ENCODE measurements at places on chromosomes 16 and 17.

DNA sequence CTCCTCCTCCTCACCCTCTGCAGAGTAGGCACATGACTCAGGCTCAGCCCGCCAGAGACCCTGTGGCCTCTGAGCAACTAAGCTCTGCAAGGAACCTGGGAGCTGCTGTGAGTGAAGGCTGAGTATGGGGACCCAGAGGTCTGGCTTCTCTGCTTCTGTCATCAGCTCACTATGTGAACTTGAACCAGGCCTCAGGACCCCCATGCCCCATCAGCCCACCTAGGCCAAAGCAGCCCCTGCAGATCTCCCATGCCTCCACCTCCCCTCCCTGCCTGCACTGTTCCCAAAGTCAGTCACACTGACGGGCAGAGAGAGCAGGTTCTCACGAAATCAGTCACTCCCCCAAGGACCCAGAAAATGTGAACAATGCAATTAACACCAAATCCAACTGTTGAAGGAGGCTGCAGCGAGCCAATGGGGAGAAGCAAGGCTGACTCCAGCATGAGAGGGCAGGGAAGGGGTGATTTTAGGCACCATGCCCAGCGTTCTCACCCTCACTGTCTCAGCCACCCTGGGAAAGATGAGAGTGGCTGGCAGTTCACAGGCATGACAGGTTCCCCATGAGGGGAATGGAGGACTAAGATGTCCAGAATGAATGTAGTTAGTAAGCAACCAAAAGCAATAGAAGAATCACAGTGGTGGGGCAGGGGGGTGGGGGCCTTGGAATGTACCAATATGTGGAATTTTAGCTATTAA lies 60.6 kb downstream of the BEAN1 start:
- peak; percentile 17 for DNase-seq

GRCh38 chr16:62225675-62226074 lies 189.4 kb upstream of the CDH8 start:
- peak; percentile 52 for DNase-seq

- no peak for DNase-seq
Observed at GRCh38 chr17:56926270-56926669, 12.4 kb upstream of the TRIM25 start.

DNA sequence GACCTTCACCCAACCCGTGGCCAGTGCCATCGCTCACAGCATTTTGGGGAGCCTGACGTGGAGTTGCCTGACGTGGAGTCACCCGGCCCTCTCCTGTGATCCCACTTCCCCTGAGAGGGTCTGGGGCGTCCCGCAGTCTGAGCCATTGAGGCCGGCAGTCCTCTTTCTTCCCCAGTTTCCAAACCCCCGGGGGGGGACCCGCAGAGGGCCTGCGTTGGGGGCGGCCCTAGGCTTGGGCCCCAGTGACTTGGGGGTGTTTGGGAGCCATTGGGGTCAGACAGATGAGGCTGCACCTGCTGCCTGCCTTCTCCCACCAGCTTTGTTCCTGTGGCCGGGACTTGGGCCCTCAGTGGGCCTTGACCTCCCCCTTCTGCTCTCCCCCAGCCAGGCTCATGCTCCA lies 1.7 kb downstream of the RHOT2 start:
- DNase-seq, result no peak

DNA sequence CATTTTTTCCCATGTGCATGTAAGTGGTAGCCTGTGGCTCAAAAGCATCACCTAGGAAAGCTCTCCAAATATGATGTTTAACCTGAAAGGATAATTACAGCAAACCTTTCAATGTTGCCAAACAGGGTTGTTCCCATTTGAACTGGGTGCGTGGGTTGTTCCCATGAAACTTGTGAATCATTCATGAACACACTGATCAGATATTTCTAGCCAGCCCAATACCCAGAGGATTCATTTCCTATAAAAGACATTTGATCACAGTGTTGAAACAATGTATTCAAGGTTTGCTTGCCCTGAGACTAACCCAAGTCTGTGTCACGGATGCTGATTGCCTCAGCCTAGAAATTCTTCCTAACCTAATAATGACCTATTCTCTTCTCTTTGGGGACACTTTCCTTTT lies 12.9 kb downstream of the KRT39 start:
- peak; percentile 78 for DNase-seq

- DNase-seq, result no peak
Observed at GRCh38 chr16:3171855-3172593, 16.0 kb upstream of the OR1F1 start.

DNA sequence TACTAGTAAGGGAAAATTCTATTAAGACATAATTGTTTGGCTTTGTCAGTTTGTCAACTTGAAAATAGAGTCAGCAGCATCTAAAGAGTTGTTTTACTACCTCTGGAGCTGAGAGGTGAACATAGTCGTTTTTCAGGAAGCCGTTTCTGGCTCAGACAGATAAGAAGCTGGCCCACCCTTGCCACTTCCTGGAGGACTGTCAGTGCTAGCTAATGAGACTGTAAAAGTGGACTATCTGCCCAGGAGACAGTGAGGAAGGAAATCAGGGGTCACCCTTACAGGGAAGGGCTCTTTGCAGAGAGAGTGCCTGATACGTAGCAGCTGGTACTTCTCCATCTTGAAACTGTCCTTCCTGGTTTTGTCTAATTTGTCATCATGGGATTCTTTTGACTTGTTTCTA lies 328.7 kb downstream of the WWOX start:
- DNase-seq, result no peak

DNA sequence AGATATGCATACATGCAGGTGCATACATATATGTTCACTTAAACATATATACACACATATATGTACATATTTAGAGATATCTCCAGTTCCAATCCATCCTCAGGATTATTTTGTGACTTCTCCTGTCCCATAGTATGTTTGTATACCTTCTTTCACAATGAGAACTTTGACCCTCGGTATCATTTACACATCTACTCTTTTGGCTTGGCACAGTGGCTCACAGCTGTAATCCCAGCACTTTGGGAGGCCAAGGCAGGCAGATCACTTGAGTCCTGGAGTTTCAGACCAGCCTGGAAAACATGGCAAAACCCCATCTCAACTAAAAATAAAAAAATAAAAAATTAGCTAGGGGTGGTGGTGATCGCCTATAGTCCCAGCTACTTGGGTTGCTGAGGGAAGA lies 148.1 kb upstream of the CCL2 start:
- no peak for DNase-seq

DNA sequence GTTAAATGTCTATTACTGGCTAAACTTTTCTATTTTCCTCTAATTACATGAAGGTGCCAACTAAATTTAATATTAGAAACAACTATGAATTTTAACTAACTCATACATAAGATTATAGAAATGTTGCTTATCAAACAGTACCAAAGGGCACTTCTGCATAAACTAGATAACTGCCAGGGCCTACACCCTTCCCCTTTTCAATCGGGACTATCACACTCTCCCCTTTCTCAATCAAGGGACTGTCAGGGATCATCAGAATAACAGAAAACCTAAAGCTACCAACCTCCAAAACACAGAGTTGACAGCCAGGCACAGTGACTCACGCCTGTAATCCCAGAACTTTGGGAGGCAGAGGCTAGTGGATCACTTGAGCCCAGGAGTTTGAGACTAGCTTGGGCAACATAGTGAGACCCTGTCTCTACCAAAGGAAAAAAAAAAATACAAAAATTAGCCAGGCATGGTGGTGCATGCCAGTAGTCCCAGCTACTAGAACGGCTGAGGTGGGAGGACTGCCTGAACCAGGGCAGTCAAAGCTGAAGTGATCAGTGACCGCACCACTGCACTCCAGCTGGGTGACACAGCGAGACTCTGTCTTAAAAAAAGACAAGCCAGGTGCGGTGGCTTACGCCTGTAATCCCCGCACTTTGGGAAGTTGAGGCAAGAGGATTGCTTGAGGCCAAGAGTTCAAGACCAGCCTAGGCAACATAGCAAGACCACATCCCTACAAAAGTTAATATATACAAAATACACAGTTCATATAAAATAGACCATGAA lies 3.2 kb upstream of the PHLPP2 start:
- no peak for DNase-seq

- DNase-seq, result no peak
Observed at GRCh38 chr17:50163843-50164696, 1.7 kb upstream of the SGCA start.

DNA sequence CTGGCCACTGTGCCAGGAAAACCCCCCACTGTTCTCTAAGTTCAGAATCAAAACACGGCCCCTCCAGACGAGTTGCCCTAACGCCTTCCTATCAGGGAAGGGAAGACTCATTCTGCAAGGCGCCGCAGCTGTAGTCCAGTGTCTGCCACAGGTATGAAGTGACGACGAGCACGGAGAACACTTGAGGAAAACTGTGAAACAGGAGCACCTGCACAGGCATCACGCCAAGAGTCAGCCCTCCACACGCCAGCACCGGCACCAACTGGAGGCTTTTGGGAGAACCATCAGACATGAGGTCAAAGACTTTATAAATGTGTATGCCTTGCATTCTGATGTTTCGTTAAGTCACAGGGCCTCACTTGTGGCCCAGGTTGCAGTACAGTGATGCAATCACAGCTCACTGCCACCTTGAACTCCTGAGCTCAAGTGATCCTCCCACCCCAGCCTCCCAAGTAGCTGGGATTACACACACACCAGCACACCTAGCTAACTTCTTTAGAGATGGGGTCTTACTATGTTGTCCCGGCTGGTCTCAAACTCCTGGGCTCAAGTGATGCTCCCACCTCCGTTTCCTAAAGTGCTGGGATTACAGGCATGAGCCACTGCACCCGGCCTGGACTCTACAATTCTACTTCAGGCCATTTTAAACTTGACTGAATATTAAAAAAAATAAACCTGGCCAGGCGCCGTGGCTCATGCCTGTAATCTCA lies 22.9 kb downstream of the KLHDC4 start:
- no peak for DNase-seq

DNA sequence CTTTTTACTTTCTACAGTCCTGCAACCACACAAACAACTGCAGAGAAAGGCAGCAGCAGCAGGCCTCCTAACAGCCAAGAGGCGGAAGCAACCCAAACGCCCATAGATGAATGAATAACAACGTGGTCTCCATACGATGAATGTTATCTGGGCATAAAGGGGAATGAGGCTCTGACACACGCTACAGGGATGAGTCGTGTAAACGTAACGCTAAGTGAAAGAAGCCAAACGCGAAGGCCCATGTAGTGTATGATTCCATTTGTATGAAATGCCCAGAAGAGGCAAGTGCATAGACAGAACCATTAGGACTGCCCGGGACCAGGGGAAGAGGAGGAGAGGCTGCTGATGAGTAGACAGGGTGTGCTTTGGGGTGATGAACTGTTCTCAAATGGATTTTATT lies 94.8 kb upstream of the DNAH17 start:
- peak; percentile 55 for DNase-seq

- no peak for DNase-seq
Observed at GRCh38 chr16:66144641-66145040, 221.8 kb upstream of the CDH5 start.

DNA sequence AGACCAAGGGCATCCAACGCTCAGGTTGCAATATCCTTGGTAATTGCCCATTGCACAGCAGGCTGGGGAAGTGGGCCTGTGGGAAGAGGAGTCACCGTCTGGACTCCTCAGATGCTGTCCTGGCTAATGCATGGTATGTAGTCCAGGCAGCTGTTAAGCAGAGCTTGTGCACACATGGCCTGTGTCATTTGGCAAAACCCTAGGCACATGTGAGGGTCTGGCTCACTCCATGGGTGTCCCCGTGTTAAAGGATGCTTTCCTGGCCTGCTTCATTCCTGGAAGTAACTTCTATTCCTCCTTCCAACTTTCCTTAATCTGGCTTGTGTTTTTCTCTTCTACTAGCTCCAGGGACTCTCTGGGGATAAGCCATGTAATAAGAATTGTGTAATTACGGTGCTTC lies 378.0 kb upstream of the CA10 start:
- DNase-seq, result no peak

GRCh38 chr17:11921296-11921695 lies 76.0 kb downstream of the ZNF18 start:
- DNase-seq, result no peak

DNA sequence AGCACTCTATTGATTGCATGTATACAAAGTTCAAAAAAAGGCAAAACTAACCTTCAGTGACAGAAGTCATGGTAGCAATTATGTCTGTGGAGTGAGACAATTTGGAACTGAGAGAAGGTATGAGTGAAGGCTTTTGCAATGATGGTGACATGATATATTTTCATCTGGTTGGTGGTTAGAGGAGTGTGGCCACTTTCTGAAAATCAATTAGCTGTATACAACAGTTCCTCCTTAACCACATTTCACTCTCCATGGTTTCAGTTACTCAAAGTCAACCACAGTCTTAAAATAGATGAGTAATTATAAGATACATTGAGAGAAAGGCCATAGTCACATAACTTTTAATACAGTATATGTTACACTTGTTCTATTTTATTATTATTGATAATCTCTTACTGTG lies 26.2 kb downstream of the ADAMTS18 start:
- no peak for DNase-seq

DNA sequence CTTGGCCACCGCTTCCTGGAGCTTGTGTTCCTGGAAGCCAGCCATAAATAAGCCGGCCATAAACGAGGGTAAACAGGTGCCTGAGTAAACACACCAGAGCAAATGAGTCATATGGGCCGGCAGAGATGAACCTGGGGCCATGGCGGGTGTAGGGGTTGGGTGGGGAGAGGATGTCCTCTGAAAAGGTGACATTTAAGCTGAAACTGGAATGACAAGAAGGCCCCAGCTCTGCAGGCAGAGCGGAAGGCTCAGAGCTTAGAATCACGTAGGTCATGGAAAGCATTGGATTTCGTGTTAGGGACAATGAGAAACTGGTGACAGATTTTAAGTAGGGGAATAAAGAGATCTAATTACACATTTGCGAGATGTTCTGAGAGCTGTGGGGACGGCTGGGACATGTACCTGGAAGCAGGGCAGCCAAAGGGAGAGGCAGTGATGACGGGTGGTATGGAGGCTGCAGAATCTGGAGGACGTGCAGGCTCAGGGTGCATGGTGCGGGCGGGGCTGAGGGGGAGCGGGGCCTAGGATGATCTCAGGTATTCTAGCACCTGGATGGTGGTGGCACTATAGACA lies 8.1 kb upstream of the DNASE1 start:
- DNase-seq, result no peak

DNA sequence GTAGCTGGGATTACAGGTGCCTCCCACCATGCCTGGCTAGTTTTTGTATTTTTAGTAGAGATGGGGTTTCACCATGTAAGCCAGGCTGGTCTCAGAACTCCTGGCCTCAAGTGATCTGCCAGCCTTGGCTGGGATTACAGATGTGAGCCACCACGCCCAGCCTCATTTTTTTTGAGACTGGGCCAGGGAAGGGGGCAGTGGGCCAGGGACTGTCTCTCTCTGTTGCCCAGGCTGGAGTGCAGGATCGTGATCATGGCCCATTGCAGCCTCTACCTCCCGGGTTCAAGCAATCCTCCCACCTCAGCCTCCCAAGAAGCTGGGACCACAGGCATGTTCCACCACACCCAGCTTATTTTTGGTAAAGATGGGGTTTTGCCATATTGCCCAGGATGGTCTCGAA lies 16.0 kb downstream of the RSL1D1 start:
- no peak for DNase-seq

DNA sequence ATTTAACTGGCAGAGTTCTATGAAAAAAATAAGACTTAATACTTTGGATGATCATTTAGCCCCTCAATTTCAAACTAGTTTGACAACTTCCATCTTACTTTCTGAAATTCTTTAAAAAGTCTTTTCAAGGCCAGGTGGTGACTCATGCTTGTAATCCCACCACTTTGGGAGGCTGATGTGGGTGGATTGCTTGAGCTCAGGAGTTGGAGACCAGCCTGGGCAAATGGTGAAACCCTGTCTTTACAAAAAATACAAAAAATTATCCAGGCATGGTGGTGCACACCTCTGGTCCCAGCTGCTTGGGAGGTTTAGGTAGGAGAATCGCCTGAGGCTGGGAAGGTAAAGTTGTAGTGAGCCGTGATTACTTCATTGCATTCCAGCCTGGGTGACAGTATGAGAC lies 154.4 kb downstream of the TANC2 start:
- peak; percentile 44 for DNase-seq

- DNase-seq, result no peak
Observed at GRCh38 chr17:57832314-57833178, 17.3 kb downstream of the MRPS23 start.
